Cerebellar nuclear complex (tissue), 1 donor: ENCODE measurements at places on chromosomes 13 and 19.

- DNase-seq = no peak
Measured at GRCh38 chr19:3033595-3034405, 4.7 kb upstream of the TLE2 start.

DNA sequence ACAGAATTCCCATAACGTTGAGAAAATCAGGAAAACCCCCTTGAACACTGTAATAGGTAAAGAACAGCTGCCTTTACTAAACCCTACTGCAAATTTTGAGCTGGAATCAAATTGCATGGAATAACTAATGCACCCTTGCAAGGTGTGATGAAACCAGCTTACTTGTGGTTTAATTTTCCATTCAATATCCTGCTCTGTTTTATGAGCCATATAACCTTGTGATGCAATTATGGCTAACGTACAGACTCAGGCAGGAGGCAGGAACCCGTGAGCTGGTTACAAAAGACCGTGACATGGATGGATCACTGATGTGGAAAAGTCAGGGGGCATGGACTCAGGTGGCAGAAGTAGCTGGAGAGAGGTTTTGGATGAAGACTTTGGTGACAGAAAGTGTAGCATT is 438.6 kb downstream of the COG6 start:
- DNase-seq = no peak

- DNase-seq = peak; percentile 11
Measured at GRCh38 chr19:19528721-19529490, at the start of gene YJEFN3. TSS of gene YJEFN3 (plus strand) at chr19:19528911. CDS start at chr19:19528933, 22 bp downstream.

GRCh38 chr13:110284779-110285484 is 22.0 kb downstream of the COL4A1 start:
- no peak for DNase-seq

DNA sequence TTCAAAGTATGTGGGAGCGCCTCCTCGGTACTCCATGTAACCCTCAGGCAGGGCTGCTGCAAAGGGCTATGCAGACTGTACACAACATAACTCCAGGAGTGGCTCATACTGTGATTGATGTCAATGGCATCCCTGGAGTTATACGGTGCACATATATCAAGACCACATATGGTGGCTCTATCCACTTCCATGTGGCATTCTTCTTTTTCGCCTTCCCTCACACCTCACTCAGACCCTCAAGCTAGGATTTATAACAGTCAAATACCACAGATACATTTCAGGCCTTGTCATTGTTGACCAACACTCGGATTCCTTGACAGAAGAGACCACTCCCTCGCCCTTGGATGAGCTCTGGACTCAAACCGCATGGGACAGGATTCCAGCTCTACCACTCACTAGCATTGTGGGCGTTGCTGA is 11.3 kb upstream of the UBL3 start:
- DNase-seq = no peak
